Stimulated activated CD4-positive, alpha-beta T cell treated with anti-CD3 and anti-CD28 coated beads, Interleukin-1b, Interleukin-23, amount 100 ng/mL, for 1 hour (primary cell): ENCODE measurements at places on chromosomes 6 and 20.

GRCh38 chr6:31400467-31401289 is 2.7 kb upstream of the MICA start:
- DNase-seq, result peak; percentile 55

- no peak for DNase-seq
Measured at GRCh38 chr6:680666-681340, 12.1 kb downstream of the EXOC2 start.

DNA sequence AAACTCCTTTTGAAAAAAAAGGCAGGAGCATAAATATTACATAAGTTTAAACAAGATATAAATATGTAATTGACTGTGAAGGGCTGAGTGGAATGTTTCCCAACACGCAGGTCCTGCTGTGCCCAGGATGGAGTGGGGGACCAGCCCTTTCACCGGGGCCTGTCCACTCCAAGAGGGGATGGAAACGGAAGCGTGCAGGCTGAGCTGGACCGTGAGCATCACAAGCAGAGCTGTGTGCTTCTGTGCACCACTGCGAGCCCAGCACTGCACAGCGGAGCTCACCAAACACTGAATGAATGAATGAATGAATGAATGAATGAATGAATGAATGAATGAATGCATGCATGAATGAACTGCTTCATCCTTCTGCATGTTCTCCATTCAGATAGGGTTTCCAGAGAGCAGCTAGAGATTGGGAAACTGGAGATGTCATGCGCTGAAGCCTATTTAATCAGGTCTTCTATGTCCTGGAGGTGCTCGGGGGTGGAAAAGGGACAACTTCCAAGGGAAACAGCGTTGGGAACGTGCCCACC is 157.7 kb downstream of the ANKRD60 start:
- DNase-seq, result no peak

GRCh38 chr6:46521464-46521971 is 30.3 kb upstream of the RCAN2 start:
- DNase-seq, result no peak

DNA sequence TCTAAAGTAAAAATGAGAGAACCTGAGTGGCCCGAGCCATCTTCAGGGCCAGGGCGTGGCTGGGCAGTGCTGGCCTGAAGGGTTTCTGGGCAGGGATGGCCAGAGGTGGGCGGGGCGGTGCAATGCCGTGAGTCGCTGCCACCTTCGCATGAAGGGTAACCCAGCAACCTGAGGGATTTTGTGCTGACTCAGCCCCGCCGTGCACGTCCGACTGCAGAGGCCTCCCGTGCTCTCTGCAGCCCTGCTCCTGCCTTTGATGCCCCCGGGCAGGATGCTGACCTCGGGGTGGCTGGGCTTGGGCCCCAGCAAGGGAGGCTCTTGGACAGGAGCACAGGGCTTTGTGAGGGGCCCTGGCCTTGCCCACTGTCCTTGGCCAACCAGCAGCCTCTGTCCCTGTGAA is 81.7 kb upstream of the GATA5 start:
- no peak for DNase-seq

DNA sequence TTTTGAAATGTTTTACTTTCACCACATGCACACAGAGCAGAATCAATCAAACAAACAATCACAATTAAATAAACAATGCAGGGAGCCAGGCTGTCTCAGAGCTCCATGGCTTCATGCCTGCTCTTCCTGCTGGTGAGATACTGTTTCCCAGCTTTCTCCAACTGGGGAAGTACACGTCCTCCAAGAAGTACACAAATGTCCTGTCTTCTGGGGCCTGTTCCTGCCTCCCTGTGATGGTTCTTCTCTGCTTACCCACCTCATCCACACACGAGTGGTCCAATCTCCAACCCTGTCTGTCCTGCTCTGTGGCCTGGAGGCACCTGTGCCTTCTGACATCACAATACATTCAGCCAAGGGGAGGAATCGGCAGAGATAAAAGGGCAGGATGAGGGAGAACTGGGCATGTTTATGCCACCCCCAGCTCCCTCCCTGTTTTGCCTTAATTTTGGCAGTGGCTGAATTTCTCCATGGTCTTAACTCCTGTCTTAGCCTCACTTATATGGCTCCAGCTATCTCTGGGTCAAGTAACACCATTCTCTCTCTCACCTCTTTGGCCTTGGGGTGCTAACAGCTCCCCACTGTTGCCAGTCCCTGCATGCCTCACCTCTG is 25.3 kb upstream of the TTPAL start:
- DNase-seq, result no peak

- DNase-seq, result no peak
Measured at GRCh38 chr6:168711049-168711640, 270.2 kb downstream of the SMOC2 start.

- DNase-seq, result no peak
Measured at GRCh38 chr6:63263444-63263843, 52.2 kb downstream of the FKBP1C start.

GRCh38 chr6:1774226-1774915 is 164.7 kb downstream of the FOXC1 start:
- no peak for DNase-seq

- DNase-seq, result no peak
Measured at GRCh38 chr20:17014217-17014616, 212.6 kb upstream of the PCSK2 start.

DNA sequence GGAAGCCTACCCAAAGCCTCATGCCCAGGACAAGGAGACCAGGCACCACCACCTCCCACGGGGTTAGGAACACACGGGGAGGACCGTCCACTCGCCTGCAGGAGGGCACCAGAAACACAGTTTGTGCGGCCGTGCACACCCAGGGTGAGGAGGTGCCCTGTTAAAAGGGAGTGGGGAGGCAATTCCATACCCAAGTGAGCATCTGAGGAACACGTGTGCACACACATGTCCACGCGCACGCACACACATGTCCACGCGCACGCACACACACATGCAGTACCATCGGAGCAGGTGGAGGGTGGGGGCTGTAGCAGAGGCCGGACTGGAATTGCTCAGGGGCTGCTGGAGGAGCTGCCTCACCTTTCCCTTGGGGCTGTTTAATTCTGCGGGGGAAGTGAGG is 259.4 kb downstream of the TAF4 start:
- no peak for DNase-seq

- DNase-seq, result no peak
Measured at GRCh38 chr6:81172056-81172740, 580.3 kb downstream of the TENT5A start.

DNA sequence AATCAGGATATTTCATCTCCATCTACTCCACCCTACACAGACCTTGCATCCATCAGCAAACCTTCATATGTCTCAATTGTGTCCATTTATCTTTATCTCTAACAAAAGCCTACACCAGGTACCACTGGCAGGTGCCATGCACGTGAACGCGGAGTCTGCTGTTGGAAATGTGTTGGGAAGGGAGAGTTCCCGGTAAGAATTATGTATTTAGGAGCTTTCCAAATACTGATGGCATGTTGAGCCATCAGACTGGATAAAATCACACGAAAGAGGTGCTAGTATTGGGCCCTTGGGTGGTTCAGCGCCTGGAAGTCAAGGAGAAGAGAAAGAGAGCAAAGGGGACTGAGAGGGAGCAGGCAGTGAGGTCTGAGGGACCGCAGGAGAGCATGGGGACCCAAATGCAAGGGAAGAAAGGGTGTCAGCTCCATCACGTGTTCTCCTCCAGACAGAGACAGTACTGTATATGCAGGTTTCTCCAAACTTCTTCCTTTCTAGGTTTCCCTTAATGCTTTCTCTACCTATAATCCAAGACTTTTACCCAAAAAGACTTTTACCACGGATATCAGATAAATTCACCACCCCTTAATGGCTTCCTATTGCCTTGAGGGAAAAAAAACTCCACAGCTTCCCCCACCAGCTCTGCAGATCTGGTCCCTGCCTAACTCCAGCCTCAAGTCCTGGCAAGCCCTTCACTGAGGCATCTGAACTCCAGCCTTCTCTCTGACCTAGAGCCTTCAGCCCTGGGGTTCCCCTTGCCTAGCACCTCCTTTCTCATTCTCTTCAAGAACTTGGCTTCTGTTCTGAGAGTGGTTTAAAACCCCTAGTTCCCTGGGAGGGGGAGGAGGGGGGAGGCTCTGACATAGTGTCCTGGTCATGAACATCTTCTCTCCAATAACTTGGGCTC is 4.8 kb upstream of the ZNF217 start:
- no peak for DNase-seq

DNA sequence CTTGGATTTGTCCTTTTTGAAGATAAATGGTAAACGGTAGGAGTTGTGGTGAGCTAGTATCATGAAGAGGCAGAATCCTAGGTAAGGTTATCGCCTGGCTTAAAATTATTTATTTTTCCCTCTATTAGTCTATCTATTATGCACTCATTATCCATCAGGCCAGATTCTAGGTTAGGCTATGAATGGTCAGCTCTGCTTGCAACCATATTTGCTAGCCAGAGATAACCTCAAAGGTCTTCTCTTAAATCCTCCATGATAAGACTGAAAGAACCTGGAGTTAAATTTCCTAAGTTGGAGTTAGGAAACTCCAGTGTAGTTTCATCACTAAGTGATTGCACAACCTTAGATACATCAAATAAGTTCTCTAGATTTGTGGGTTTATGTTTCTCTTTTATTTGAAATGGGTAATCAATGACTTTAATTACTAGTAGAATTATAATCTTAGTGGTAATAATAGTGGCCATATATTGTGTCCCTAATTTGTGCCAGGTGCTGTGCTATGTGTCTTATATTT is 302.1 kb upstream of the RUNX2 start:
- DNase-seq, result no peak

- DNase-seq, result no peak
Measured at GRCh38 chr6:149108038-149108748, 209.3 kb upstream of the TAB2 start.

- no peak for DNase-seq
Measured at GRCh38 chr20:57993716-57994431, 234.6 kb downstream of the ANKRD60 start.

GRCh38 chr6:144315981-144316861 is 31.1 kb downstream of the UTRN start:
- no peak for DNase-seq

GRCh38 chr20:18839507-18840247 is 26.1 kb downstream of the SCP2D1 start:
- no peak for DNase-seq

DNA sequence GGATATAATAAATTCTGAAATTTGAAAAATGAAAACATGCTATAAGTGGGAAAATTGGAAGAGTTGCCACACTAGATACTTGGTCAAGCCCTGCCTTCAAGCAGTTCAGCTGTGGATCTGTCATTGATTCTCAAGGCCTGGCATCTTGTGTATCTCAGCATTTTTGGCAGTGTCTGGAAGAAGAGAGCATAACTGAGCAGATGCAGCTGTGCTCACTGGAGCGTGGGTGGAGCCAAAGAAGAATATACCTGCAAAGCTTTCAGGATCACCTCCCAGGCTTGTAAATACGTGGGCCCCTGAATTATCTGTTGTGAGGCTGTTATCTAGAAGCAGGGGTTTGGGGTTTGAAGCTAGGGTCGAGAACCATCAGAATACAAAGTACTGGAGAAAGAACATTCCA is 31.3 kb upstream of the CHD6 start:
- no peak for DNase-seq

DNA sequence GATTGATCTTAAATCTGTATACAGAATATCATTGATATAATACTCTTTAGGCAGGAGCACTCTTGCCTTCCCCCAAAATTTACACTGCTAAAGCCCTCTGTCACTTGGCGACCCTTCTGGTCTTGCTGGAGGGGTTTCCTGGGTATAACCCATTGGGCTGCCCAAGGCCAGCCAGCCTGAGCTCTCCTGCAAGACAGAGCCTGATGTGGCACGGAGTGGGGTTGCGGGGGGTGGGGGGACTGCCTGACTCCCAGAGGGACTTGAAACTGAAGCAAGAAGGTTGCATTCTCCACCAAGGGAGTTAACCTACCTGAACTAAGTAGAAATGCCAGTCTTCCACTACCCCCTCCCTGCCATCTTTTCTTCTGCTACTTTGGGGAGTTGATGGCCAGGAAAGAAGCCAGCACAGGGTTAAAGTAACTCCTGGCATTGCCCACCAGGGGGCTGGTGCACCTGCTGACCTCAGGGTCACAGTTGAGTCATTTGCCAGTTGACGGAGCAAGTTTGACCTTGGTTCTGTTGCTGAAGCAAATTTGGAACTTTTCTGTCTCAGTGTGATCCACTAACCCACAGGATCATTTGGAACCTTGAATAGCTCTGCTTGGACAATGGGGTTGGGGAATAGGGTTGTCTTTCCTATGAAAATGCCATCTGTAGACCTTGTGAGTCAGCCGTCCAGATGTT is 79.4 kb downstream of the ASXL1 start:
- no peak for DNase-seq

GRCh38 chr20:63101781-63102720 is 95.3 kb upstream of the BHLHE23 start:
- DNase-seq, result peak; percentile 21

DNA sequence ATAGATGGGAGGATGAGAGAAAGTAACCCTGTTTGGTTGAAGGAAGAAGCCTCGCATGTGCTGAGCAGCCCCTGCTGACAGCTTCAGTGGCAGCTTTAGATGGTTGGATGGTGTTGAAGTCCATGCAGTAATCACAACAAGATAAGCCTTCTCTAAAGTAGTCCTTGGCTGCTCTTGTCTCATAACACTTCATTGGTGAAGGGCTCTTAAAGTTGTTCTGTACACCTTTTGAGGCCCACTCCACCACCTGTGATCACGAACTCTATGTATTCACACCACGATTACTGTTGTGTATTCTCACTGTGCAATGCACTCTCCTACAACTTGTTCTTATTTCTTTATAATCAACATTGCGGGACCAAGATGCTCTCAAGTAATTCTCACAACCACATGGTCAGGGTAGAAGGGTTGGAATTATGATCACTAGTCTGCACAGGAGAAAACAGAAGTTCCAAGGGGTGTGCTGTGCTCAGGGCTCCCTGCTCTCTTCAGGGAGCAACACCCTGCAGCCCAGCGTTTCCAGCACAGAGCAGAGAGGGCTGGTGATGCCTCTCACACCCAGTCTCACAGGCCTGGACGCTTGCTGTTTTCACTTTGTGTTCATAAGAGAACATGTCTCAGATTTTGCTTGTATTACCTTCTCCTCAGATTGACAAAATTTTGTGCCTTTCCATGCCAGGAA is 294.4 kb downstream of the SMOC2 start:
- no peak for DNase-seq

DNA sequence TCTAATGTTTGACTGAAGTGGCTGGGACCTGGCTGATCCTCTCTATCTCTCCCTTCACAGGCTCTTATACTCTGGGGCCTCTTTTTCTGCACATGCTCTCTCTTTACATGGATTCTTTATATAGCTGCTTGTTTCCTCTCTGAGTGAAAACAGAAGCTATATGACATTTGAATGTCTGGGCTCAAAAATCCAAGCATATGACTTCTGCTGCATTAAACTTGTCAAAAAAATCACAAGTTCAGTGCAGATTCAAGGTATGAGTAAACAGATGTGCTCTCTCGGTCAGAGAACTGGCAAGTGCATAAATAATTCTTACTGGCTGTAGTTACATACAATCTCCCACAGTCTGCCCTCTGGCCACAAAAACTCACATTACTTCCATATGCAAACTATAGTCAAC is 96.6 kb downstream of the LCA5 start:
- no peak for DNase-seq

GRCh38 chr6:73784726-73785505 is 88.9 kb downstream of the CD109 start:
- no peak for DNase-seq

- no peak for DNase-seq
Measured at GRCh38 chr6:52983159-52983848, 11.8 kb downstream of the GSTA4 start.
